Daoy (cell line): ENCODE measurements at places on chromosomes 12 and 14. TPM values are rescaled to one million over a fixed set of nuclear protein-coding genes. Genes with fewer than 3 reads are reported as not detected.

DNA sequence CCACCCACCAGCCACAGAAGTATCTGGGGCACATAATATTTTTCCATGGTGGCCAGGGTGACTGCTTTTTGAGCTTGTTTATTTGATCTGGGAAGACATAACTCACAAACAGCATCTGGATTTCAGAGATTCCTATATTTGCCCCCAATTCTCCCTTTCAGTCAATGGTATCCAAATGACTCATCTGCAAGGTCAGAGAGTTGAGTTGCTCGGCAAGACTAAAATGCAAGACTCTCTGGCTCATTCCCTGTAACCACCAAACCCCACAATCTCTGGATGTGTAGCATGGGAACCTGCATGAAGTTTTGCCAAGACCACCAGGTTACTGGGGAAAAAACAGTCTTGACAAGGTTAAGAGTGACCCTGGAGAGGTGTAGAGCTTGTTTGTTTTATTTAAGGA, 174.9 kb upstream of the FAR2 start:
- no peak for DNase-seq

DNA sequence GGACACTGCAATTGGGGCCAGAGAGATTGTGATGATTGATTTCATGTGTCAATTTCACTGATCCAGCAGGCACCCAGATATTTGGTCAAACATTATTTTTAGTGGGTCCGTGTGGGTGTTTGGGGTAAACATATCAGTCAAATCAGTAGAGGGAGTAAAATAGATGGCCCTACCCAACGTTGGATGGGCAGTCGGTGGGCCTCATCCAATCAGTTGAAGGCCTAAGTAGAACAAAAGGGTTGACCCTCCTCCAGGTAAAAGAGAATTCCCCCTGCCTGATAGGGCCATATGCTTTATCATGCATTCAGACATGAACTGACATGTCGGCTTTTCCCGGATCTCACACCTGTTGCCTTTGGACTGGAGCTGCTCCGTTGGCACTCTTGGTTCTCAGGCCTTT, 195.1 kb upstream of the CAND1 start:
- no peak for DNase-seq

DNA sequence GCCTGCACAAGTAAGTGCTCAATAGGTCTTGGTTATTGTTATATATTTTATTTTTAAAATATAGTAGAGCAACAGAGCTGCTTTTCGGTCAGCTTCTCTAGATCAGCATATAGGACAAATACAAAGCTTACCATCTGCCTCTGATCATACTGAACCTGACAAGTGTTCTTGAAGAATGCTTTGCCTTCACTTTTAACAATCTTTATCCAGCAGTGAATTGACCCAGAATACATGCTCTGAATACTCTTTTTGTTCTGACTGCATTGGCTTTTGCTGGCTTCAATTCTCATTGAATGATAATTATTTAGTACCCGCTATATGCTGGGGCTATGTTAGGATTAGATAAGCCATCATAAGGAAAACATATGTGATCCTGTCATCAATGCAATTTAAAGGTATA, 137.8 kb downstream of the DHRS2 start:
- no peak for DNase-seq

DNA sequence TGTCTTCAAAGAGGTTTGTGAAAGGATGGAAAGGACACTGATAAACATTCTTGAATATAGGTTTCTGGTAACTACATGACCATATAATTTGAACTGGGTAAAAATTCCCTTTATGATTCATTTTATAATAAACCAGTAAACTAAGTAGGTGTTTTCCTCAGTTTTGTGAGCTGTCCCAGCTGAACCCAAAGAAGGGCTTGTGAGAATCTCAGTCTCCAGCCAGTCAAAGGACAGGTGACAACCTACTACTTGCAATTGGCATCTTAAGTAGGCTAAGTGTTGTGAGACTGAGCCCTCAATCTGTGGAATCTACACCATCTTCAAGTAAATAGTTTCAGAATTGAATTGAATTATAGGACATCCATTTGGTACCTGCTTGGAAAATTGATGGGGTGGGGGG, 75.2 kb downstream of the MYF5 start:
- no peak for DNase-seq

- no peak for DNase-seq
Measured at GRCh38 chr14:73661872-73662271, 17.1 kb downstream of the DNAL1 start.

DNA sequence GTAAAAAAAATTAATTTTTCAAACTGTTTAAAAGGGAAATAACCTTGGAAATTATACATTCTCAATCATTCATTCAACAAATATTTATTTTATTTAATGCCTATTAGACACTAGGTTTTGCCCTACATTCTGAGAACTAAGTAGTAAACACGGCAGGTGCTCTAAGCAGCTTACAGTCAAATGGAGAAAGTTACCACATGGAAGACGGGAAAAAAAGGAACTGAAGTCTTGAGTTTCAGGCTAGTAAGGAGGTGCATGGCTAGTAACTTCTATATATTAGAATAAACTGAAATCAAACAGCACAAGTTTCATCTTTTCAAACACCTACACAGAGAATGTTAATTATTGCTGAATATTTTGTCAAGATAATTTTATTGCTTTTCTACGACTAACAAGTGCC, 52.9 kb downstream of the C12orf42 start:
- no peak for DNase-seq

DNA sequence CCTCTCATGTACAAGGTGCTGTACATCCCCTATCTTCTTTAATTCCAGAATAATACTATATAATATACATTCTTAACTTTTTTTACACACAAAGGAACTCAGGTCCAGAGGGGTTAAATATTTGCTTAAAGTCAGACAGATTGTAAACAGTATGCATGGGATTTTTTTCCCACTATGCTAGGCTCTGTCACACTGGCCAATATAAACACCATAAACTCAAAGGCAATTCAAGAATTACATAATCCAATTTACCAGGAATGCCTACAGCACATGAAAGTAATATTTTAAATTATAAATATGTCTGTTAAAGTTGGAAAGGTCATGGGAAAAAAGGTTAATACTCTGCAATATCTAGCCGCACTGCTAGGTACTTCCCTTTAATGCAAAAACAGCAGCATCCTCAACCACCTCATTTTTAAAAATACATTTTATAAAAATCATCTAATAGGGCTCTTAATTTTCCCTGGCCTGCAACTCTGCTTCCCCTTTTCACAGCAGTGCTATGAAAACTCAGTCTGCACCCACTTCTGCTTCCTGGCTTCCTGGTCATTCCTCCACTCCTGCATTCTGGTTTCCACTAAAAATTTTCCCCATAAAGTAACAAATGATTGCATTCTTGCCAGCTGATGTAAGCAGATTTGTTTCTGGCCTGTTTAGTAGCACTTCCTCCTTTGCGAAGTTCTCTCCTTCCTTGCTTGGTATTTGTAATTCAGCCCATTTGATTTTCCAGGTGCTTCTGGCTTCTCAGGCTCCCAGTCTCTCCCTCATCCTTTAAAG, 128.1 kb downstream of the ITPR2 start:
- DNase-seq = no peak

DNA sequence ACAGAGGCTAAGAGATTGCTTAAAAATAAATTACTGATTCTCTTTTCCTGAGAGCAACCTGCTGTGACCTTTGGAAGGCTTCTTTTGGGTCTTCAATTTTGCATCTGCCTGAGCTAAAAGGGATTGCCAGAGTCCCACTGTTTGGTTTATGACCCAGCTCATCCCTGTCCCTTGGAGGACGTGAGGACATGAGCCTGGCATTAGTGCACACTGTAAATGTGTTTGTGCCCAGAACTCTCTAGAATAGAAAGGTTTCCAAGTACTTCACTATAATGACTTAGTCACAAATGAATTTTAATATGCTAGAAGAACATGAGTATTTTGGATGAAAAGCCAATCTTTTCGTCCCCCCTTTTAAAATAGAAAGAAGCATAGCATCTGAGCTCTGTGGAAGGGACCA, 47.1 kb upstream of the CDKN3 start:
- DNase-seq = no peak

DNA sequence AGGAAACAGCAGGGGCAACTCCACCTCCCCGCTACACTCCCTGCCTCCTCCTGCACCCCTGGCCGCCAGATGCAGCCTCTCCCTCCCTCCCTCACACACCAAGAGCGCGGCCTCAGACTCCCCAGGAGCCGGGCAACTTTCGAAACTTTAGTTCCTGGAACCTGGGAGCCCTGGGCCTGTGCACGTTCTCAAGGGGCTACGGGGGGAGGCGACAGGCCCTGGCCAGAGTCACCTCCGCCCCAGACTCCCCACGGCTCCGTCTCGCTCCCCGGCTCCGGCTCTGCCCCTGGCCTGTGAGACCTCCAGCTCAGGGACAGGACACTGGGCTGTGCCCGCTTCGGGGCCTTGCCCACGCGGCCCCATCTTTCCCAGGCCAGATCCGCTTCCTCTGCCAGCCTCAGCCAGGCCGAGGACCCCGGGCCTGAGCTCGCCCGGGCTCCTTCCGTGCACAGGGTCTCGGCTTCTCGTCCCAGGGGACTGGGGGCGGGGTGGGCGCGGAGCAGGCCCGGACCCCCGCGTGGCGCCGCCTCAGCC, 5.5 kb downstream of the AMN start:
- DNase-seq = no peak

Gene ASCL1
- 0.06 TPM in 1 of 2 replicates, not detected in the other for total RNA-seq

GRCh38 chr14:73365727-73366126, 92.6 kb downstream of the NUMB start:
- DNase-seq = no peak

Gene RASAL1
- 0.06 TPM in 1 of 2 replicates, not detected in the other for total RNA-seq

DNA sequence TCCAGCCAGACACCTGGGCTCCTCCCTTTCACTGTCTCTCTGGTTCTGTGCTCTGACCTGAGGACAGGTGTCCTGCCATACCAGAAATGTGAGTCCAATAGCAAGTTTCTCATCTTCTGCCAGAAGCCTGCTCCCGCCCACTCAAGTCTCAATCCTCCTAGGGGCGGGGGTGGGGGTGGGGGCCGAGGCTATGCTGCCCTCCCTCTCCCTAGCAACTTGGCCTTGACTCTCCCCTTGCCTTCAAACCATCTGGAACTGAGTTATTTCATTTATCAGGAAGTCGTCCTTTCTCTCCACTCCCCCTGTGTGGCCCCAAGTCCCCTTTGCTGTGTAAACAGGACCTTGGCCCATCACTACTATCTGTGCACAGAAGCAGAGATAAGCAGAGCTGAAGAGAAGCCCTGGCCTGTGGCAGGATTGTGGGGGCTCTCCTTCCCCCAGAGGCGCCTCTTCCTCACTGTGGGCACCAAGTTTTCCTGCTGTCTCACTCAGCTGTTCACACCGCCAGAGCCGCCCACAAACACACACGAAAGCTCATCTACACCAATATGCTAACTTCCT, 117.1 kb downstream of the DPF3 start:
- no peak for DNase-seq

- DNase-seq = no peak
Measured at GRCh38 chr14:41606282-41606531, 469 bp upstream of the LRFN5 start.

- no peak for DNase-seq
Measured at GRCh38 chr14:58048219-58048618, 103.8 kb downstream of the ARMH4 start.

Gene GLTP
- total RNA-seq = 47.4 and 49.7 TPM in 2 replicates

GRCh38 chr14:104927901-104928300, 3.2 kb downstream of the PLD4 start:
- DNase-seq = no peak

Gene SNRNP35
- total RNA-seq = 6.4 and 21.5 TPM in 2 replicates

GRCh38 chr14:95573313-95573712, 38.5 kb downstream of the GLRX5 start:
- no peak for DNase-seq

Gene SYCP3
- total RNA-seq = not detected in 2 replicates

Gene SIX6
- 0.12 TPM in 1 of 2 replicates, not detected in the other for total RNA-seq

Gene CLEC4A
- total RNA-seq = 0.42 TPM in 1 of 2 replicates, not detected in the other

Gene GIT2
- total RNA-seq = 16.0 and 20.5 TPM in 2 replicates

GRCh38 chr12:123532019-123532418, 1.5 kb downstream of the RILPL1 start:
- peak; percentile 48 for DNase-seq

DNA sequence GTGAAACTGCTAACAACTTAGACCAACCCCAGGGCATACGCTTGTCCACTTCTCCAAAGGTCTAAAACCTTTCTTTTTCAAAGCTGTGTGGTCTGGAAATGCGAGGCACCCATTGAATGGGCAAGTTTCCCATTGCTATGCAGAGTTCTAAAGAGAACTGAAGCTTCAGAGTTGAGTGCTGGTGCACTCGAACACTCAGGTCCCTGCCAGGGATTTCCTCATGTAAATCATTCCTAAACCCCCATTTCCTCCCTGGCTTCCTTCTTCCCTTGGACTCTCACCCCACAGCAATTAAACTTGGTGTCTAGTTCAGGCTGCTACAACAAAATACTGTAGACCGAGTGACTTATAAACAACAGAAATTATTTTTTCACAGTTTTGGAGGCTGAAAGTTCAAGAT, 2.2 kb upstream of the PXN start:
- no peak for DNase-seq

- DNase-seq = no peak
Measured at GRCh38 chr12:130424858-130425697, 87.4 kb downstream of the PIWIL1 start.

DNA sequence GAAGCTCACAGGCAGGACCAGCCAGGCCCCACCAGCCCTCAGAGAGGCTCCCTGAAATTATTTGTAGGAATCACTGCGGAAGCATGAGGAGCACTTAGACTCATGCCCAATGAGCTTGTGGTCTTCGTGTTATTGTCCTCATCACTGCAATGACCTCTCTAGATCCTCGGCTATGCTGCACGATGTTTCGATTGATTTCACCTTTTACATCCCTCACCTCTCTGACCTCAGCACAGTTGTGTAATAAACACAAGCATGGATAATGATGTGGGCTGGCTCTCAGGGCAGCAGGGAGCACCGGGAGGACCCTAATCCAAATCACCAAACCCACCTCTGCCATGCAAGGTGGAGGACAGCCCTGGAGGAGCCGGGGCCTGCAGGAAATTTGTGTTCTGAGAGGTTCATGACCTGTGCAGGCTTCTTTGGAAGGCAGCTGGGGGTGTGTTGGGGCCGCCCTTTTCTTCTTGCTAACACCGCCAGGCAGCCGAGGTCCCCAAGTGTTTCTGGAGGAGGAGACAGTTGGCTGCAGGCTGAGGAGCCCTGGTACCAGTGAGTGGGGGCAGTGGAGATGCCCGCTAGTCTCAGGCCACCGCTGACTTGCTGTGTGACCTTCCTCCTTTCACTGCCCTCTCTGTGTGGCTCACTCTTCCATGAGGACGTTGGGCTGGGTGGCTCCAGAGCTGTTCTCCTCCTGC, 29.5 kb upstream of the EML1 start:
- DNase-seq = no peak

Gene ABCD4
- total RNA-seq = 22.5 and 23.0 TPM in 2 replicates

DNA sequence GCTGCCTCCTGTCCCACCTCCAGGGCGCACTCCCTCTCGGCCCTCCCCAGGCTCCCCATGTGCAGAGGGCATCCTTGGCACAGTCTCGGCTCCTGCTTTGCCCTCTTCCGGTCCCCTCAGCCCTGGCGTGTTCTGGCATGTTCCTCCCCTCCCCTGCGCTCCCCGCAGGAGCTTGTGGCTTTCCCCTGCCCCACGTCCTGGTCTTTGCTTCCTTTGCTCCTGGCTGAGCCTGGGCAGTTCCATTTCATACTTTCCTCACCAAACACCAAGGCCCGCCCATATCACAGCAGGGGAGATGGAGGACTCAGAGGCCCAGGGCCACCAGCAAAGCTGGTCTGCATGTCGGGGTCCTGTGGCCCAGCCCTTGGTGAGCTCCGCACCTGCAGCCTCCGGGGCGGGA, 56.0 kb downstream of the FBRSL1 start:
- no peak for DNase-seq

Gene MGAT4C
- total RNA-seq = 0.29 TPM in 1 of 2 replicates, not detected in the other

Gene LRRC10
- not detected in 2 replicates for total RNA-seq
